ENCODE measurements at places on chromosomes 2 and 18. TPM values are rescaled to one million over a fixed set of nuclear protein-coding genes. Genes with fewer than 3 reads are reported as not detected.
A peak's percentile ranks its signal among the peaks of the same experiment; 100 is the strongest.

- no peak for DNase-seq
Observed at GRCh38 chr2:161135951-161136593, 24.2 kb upstream of the TANK start.

DNA sequence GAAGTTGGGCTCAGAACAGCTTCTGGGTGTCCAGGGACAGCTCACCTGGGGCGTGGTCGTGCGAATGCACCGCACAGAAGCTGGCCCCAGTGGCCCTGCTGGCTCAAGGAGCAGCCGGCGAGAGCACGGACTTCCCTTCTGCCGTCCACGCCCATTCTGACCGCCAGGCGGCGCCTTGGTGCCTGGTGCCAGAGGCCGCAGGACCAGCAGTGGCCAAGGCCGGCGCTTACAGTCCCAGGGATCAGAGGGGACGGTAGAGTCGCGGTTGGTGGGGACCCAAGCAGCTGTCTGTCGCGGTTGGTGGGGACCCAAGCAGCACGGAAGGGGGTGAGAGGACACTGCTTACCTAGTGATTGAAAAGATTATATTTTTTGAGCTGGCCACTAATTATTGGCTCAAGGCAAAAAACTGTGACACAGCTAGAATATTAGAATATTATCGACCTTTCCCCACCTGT lies 25.7 kb downstream of the NPPC start:
- peak; percentile 81 for DNase-seq

- DNase-seq, result no peak
Observed at GRCh38 chr2:219719521-219719920, 92.1 kb downstream of the SLC4A3 start.

DNA sequence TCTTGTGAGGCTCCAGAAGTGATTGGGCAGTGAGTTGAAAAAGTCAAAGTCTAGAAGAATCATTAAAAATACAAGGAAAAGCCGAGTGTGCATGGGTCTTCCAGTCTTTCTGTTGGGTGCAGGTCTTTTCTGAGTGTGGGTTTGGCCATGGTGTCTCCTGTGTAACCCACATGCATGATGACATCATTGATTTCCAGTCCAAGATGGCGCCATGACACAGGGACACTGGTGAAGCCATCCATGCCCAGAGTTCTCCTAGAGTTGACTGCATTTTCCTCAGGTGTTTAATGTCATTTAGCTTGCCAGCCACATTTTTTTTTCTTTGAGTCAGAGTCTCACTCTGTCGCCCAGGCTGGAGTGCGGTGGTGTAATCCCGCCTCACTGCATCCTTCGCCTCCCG lies 35.9 kb downstream of the SH3BP4 start:
- no peak for DNase-seq

DNA sequence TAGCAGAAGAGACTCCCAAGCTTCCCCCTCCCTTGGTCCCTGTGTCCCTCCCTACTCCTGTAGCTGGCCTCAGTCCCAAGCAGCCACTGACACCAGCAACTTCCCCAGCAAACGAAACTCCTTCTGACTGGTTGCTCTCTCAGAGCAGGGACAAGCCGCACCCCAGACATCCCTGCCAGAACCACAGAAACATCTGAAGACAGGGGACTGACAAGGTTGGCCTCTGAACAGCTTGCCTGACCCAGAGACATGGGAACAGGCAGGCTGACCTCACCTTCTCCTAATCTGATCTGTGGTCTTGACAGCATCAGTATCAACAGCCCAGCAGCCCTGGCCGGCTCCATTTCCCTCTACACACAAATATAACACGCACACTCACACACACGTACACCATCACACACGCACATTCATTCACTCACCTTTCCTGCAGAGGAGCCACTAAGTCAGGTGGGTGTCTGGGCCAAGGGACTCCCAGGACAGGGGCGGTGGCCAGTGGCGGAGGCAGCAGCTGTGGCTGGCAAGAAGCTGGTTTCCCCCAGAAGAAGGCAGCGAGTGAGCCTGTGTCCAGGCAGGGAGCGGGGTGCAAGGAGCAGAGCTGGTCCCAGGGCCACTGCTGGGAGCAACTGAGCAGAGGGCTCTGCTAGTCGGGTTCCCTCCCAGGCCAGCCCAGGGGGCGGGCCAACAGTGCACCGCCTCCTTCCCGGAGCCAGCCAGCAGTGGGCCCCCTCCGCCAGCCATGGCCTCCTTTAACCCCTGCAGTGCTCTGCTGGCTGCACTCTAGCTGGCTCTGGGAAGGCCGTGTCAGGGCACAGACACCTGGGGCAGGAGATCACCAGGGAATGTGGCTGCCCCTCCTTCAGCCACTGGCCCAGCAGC lies 59.1 kb downstream of the TNS1 start:
- DNase-seq, result peak; percentile 37

DNA sequence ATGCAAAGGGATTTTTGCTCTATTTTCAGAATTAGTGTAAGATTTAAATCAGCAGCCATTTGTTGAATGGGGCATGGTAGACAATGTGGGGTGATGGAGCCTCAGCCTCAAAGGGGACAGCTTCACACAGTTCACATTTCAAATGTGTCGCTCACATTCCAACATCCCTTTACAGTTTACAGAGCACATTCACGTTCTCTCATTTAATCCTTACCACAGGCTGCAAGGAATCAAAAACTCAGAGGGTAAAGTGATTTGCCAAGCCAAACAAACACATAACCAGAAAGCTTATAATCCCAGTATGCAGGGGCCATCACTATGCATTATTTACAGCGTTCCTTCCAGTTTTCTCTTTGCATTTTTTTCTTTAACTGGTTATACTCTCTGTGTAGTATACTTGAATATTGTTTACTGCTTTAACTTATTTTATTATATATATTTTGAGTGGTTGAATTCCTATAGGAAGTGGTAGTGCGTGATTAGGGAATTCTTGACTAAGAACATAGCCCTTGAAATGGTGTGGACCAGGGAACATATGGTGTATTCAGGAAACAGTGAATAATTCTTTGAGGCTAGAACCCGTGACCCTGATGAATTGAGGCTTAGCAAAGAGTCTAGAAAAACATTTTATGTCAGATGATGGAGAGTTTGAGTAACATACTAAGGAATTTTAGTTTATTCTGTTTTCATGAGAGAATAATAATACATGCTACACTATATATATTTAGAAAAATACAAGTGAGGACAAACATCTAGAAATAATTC lies 18.1 kb upstream of the TAF1B start:
- DNase-seq, result peak; percentile 59

DNA sequence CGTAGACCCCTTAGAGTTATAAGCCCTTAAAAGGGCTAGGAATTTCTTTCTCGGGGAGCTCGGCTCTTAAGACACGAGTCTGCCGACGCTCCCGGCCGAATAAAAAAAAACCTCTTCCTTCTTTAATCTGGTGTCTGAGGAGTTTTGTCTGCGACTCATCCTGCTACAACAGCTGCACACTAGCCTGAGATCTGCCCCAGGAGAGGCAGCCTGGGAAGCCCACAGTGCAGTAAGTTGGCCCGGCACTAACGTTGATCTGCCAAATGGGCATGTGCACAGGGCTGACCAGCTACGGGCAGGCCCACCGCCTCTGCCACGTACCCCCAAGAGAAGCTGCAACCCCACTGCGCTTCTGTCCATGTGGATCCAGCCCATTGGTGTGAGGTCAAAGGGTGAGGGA lies 8.4 kb upstream of the LIMS2 start:
- no peak for DNase-seq

- no peak for DNase-seq
Observed at GRCh38 chr18:31657823-31658669, 26.3 kb downstream of the B4GALT6 start.

- no peak for DNase-seq
Observed at GRCh38 chr2:143819190-143819735, 690.0 kb downstream of the ARHGAP15 start.

GRCh38 chr2:181037922-181038321 lies 57.5 kb downstream of the UBE2E3 start:
- DNase-seq, result no peak

- peak; percentile 82 for DNase-seq
Observed at GRCh38 chr18:9366126-9366714, 31.6 kb downstream of the TWSG1 start.

DNA sequence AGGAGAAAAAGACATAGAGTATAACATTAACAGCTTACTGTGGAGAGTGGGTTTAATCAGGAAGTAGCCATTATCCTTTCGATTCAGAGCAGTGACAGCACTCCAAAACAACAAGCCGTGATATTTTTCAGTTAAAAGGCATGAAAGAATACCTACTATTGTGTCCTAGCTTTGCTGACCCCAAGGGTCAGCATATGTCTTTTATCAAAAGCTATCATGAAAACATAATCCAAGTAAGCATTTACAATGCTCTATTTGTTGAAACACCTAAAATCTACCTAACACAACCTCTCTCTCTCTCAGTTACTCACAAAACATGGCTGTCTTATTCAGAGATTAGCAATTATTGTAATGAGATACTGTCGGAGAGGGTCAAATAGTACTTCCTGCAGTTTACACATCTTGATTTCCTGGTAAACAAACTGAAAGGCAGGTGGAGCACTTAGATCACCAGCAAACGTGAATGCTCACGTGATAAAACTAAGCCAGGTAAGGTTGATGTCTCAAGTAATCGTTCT lies 100.0 kb downstream of the BAZ2B start:
- DNase-seq, result peak; percentile 70

GRCh38 chr2:196677404-196677803 lies 37.9 kb downstream of the CCDC150 start:
- no peak for DNase-seq

- DNase-seq, result no peak
Observed at GRCh38 chr18:14917311-14917710, 169.3 kb downstream of the ANKRD30B start.

TMEM178A gene
- 0.80 TPM for total RNA-seq

TXNDC9 gene
- 63.1 TPM for total RNA-seq

CACNB4 gene
- total RNA-seq, result 0.35 TPM

CPLX4 gene
- not detected for total RNA-seq

Measured in SK-MEL-5 (cell line).